GM04503 (cell line): ENCODE measurements at places on chromosomes 16 and 17.
A peak's percentile ranks its signal among the peaks of the same experiment; 100 is the strongest.

DNA sequence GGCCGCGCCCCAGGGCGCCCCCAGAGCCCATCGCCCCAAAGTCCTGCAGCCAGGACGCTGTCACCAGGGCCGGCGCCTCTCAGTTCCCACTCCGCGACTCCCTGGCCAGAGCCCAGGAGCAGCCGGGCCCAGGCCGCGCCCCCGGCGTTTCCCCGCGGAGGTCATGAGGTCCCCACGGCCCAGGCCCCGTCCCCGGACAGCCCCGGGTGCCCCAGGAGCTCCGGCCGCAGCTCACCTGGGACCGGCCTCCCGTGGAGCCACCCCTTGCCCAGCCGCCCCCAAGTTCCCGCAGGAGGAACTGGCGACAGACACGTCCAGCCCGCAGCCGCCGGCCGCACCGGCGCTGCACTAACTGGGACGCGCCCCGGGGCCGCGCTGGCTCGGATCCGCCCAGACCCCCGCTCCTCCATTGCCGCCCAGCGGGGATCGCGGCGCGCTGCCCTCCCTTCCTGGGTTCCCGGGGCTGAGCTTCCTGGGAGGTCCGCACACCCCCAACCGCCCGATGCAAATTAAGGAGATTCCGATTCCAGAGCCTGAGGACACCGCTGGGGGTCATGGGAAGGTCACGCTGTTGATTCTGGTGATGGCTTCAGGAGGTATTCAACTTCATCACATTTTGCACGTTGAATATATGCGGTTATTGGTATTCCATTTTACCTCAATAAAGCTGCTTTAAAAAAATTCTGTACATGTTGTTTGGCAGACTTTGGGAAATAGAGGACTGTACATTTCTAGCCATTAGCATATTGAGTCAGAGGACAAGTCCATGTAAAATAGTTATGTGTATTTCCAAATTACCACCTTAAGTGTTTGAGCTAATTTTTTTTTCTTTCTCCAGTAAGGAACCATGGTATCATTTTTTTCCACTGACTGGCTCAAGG lies 9.9 kb downstream of the AHSP start:
- DNase-seq, result no peak

GRCh38 chr17:36818134-36818825 lies 119.0 kb upstream of the LHX1 start:
- DNase-seq, result no peak

GRCh38 chr17:63277629-63278028 lies 168.5 kb downstream of the CYB561 start:
- no peak for DNase-seq

DNA sequence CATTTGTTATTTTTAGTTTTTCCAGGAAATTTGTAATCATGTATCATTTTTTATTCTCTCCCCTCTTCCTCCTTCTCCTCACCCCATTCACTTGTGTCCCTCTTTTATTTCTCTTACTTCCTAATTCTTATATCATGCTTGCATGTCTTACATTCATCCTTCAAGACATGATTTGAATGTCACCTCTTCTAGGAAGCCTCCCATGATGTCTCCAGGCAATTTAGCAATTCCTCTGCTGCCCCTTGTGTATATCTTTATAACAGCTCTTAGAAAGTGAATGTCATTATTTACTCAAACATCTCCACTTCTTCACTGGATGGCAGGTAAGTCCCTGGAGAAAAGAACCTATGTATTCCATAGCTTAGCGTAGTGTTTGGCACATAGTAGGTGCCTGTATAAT lies 7.8 kb downstream of the HNF1B start:
- DNase-seq, result no peak

DNA sequence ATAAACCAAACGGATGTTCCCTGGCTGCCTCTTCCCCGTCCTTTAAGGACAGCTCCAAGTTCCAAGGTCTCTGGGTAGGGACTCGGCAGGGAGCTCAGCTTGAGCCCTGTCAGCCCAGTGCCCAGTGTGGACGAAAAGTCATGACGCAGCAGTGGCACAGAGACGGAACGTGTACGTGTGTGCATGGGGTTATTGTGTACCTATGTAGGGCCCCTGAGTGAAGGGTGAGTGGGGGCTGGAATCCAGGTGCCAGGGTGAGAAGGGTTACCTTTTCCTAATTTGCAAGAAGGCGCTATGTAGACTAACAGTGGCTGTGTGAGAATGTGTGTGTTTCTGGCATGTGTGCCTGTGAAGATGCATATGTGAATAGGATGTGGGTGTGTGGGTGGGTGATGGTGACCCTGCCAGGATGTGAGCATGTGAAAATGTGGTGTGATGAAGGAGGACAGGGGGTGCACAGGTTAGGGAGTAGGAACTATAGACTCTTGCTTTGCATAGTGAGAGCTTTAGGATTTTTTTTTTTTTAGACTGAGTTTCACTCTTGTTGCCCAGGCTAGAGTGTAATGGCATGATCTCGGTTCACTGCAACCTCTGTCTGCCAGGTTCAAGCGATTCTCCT lies 6.0 kb downstream of the SCN4A start:
- DNase-seq, result no peak

DNA sequence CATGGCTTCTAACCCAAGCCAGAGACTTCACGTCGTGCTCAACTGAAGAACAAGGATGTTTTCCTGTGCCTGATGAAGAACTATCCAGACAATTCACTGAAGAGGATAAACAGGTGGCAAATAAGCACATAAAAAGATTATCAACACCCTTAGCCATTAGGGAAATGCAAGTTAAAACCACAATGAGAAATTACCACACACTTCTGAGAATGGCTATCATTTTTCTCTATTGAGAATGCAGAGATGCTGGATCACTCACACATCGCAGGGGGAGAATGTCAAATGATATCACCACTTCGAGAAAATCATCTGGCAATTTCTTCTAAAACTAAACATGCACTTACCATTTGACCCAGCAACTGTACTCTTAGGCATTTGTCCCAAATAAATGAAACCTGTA lies 162.8 kb downstream of the IRX3 start:
- peak; percentile 8 for DNase-seq

DNA sequence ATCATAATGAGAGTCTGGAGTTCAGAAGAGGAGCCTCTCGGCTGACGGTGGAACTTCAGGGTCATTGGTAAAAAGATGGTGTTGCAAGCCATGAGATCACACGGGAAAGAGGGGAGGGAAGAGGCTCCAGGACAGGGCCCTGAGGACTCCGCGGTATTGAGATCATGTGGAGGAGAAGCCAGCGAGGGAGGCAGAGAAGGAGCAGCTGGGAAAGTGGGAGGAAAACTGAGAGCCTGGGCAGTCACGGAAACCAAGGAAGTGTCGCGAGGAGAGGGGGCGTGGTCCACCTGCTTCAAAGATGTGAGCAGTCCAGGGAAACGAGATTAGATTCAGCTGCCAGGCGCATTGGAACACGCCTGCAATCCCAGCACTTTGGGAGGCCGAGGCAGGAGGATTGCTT lies 27.7 kb upstream of the SBK1 start:
- DNase-seq, result peak; percentile 13

DNA sequence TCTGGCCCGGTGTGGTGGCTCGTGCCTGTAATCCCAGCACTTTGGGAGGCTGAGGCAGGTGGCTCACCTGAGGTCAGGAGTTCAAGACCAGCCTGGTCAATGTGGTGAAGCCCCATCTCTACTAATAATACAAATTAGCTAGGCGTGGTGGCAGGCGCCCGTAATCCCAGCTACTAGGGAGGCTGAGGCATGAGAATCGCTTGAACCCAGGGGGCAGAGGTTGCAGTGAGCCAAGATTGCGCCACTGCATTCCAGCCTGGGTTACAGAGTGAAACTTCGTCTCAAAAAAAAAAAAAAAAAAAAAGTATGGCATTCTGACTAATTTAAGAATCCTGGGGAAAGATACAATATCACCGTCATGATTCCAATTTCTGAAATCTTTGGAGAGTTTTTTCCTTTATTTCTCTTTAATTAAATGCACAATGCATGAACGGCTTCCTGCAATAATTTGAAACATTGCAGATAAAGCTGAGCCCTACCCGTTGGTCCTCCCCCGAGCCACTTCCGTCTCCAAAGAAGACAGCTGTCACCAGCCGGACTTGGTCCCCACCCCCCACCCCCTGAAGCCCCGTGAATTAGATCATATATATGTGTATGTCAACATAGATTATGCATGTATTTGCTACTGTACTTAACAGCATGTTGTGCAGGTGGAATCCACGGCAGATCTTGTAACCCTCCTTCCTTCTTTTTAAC lies 142.6 kb upstream of the PLCG2 start:
- no peak for DNase-seq

DNA sequence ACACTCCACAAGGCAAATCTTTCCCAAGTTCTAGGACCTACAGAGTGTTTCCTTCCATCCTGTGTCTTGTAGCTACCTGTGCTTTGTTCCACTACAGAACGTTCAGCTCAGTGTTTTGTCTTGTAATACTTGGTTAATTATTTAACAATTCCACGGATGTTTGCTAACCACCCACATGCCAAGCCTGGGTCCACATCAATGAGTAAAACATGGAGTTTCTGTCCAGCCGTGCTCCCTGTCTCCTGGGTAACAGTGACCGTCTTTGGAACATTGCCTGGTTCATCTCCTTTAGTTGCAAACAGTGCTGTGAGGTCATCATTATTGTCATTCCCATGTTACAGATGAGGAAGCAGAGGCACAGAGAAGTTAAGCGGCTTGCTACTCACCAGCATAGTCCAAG lies 41.3 kb downstream of the IRF8 start:
- no peak for DNase-seq

GRCh38 chr16:77223184-77223583 lies 24.0 kb downstream of the SYCE1L start:
- no peak for DNase-seq

GRCh38 chr16:49280841-49281371 lies 732 bp downstream of the CBLN1 start:
- no peak for DNase-seq

GRCh38 chr16:72832621-72833248 lies 215.2 kb downstream of the ZFHX3 start:
- peak; percentile 34 for DNase-seq

DNA sequence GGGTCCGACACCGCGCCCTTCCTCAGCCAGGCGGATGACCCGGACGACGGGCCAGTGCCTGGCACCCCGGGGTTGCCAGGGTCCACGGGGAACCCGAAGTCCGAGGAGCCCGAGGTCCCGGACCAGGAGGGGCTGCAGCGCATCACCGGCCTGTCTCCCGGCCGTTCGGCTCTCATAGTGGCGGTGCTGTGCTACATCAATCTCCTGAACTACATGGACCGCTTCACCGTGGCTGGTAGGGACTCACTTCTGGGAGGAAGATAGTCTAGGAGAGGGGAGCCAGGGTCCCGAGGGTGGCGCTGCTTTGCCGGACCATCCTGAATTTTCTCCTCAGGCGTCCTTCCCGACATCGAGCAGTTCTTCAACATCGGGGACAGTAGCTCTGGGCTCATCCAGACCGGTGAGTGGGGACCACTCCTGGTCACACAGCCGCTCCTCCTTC lies 601 bp downstream of the SPNS1 start:
- no peak for DNase-seq

- DNase-seq, result no peak
Observed at GRCh38 chr17:13462673-13463124, 139.0 kb downstream of the HS3ST3A1 start.

GRCh38 chr17:77403854-77404253 lies 263.1 kb downstream of the SEC14L1 start:
- DNase-seq, result no peak

GRCh38 chr17:22374741-22375140 lies 682.4 kb downstream of the KCNJ18 start:
- no peak for DNase-seq
